Stimulated activated CD4-positive, alpha-beta T cell treated with anti-CD3 and anti-CD28 coated beads, Interleukin-2, amount 100 ng/mL, for 24 hours (primary cell): ENCODE measurements at places on chromosomes 1 and 21.

GRCh38 chr1:101154547-101154946, 82.3 kb upstream of the S1PR1 start:
- no peak for DNase-seq

GRCh38 chr1:26153966-26154532, 4.8 kb upstream of the FAM110D start:
- DNase-seq: no peak

- no peak for DNase-seq
Observed at GRCh38 chr1:41983451-41983850, 64.7 kb upstream of the HIVEP3 start.

GRCh38 chr1:32311709-32312393, 20.0 kb downstream of the HDAC1 start:
- no peak for DNase-seq

GRCh38 chr1:221801251-221801661, 59.4 kb upstream of the DUSP10 start:
- DNase-seq: no peak

DNA sequence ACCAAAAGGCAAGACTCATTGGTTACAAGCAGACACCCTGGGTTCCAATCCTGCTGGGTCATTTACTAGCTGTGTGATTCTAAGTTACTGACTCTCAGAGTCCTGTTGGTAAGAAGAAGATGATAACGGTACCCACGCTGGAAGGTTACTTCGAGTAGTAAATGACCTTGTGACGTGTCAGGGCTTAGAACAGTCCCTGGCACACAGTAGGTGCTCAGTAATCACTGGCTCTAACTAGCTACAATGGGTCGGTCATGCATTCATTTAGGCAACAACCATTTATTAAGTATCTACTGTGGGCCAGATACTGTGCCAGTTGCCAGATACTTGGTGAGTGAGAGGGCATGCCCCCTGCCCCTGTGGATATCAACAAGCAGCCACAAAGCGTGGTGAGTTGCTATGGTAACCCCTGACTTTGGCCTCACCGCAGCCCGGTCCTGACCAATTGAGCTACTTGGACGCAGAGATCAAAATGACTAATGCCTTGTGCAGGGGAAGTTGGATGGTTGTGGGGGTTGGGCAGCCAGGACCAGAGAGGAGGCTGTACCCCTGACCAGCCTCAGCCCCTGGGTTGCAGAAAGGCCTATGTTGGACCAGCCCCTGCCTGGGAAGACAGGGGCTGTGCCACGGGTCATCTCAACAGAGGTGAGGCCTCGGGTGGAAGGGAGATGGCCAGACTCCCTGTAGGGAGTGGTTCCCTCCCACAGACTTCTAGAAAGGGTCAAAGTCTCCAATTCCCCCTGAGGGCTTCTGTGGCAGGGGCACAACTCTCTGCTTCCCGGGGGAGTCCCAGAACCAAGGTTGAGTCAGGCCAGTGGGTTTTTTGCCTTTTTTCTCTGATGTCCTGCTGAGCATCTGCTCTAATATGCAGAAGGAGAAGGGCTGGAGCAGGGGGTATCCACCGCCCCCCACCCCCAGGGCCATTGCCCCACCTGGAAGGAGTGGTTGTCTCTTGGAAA, 16.0 kb downstream of the DHRS3 start:
- DNase-seq: no peak

DNA sequence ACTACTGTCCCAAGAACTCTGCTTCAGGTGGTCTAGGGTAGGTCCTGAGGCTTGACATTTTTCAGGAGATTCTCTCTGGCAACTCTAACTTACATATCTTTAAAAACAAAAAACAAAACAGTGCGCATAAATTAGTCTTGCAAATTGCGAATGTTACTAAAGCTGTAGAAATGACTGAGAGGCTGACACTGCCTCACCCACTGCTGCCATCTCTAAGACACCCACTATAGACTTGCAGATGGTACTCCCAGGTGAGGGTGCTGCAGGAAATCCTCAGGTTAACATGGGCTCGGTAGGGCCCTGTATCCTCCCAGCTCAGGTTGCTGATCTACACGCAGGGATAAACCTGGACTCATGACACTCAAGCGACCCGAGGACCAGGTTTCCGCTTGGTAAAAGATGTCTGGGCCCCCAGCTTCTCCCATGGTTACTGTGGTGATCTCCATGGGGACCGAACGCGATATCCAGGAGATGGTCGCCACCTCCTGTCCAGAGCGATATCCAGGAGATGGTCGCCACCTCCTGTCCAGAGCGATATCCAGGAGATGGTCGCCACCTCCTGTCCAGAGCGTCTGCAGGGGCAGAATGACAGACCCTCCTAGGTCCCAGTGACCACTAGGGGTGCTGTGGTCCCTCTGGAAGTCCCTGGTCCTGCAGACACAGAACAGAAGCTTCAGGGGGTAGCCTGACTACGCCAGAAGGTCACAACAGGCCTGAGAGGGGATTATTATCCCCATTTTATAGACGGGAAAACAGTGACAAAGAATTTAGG, 16.2 kb upstream of the LY9 start:
- peak; percentile 55 for DNase-seq

GRCh38 chr1:154006136-154006535, 15.6 kb downstream of the RPS27 start:
- DNase-seq: no peak

DNA sequence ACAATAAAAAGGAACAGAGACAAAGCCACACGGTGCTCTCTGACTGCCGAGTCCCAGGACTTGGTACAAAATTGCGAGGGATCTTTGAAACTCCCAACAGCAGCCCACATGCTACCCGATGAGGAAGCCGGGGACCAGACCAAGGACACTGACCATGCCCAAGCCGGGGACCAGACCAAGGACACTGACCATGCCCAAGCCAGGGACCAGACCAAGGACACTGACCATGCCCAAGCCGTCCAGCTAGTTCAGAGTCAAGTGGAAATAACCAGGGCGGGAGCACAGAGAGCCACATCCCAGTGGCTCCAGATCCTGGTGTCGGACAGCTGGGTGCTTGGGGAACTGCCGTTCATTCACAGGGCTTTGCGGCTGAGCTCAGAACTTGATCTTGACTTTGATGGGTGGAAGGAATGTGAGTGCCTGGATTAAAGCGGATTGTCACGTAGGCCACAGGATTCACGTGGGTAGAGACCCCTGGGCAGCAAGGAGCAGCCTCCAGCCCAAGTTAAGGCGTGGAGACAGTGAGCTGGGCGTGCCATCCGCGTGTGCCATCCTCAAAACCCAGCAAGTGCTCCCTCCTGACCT, 16.5 kb upstream of the TRAPPC10 start:
- DNase-seq: no peak

GRCh38 chr1:52604063-52604770, 2.0 kb downstream of the GPX7 start:
- DNase-seq: no peak

DNA sequence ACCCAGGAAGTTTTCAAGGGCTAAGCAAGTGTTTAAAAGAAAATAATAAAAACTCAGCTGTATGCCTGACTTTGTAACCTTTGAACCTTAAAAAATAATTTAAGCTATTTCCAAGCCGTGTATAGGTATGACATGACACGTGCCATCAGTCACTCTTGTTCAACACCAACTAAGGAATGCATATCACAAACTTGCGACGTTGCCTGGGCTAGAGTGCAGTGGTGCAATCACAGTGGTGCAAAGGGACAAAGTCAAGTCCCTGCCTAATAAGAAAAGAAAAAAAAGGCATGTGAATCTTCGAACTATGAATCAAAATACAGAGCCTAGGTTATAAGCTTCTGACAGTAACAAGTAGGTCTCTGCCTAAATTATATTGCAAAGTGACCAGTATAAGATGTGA, 79.2 kb downstream of the SMYD2 start:
- DNase-seq: no peak

DNA sequence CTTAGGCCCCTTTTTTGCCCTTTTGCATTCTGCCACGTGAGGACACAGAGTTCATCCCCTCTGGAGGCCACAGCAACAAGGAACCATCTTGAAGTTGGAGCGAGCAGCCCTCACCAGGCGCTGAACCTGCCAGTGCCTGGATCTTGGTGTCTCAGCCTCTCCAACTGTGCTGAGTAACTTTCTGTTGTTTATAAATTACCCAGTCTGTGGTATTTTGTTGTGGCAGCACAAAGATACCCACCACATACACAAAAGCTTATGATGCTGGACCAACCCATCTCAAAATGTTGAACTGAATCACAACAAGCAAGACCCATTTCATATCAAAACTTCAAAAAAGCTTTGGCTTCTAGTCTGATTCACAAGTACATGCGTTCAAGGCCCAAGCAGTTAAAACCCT, 649.9 kb downstream of the KIF26B start:
- no peak for DNase-seq

GRCh38 chr1:244837597-244838258, 2.3 kb downstream of the COX20 start:
- DNase-seq: no peak
